ENCODE measurements at places on chromosomes 1 and 21.

- no peak for DNase-seq
These were observed 41.5 kb downstream of the SPATA46 start for GRCh38 chr1:162335126-162335525.

GRCh38 chr21:36763305-36763704, 64.4 kb downstream of the SIM2 start:
- no peak for DNase-seq

DNA sequence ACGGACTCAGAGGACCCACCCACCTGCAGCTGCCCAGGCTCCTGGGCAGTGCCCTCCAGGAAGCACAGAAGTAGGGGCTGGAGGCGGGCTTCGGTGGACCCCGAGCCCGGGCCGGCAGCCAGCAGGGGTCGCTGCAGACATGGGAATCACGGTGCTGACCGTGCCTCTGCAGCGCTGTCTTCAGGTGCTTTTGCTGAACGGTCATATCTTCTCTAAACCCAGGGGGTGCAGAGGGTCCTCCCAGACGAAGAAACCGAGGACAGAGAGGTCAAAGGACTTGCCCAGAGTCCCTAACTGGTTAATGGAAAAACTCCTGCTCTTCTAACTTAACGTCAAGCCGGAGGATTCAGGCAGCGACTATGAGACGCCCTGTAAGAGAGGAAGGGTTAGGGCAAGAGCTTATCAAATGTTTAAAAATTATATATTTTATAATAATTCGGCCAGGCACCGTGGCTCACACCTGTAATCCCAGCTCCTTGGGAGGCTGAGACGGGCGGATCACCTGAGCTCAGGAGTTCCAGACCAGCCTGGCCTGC, 21.5 kb upstream of the LEFTY2 start:
- no peak for DNase-seq

GRCh38 chr1:85024736-85025135, 23.6 kb downstream of the MCOLN3 start:
- no peak for DNase-seq

GRCh38 chr1:47443530-47444296, 5.9 kb downstream of the FOXD2 start:
- DNase-seq = no peak
